Amniotic epithelial cell (primary cell): ENCODE measurements at places on chromosomes 7 and 10.

GRCh38 chr7:84666651-84667050, 472.1 kb upstream of the SEMA3A start:
- no peak for DNase-seq

DNA sequence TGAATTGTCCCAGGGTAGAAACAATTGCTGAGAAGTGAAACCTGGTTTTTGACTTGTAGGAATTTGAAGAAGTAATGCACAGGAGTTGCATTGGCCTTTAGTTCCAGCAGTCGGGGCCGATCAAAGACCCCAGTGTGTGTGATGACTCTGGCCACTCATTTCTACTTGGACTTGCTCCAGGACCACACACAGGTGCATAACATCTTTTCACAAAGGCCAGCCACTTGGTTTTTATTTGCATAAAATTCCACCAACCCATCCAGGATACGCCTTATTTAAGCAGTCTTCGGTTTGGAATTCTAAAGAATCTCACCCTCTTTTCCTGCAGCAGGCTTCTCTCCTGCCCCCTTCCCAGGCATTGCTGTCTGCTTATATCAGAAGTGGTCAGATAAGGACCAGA, 162.0 kb upstream of the HABP2 start:
- DNase-seq = no peak

- DNase-seq = peak; percentile 65
Measured at GRCh38 chr7:151051108-151051507, 2.8 kb downstream of the ASIC3 start.

- DNase-seq = no peak
Measured at GRCh38 chr10:78847485-78847884, 221.3 kb upstream of the ZMIZ1 start.
